ENCODE measurements at places on chromosomes 4 and X.

- no peak for DNase-seq
These were observed 4.3 kb upstream of the NSUN7 start for GRCh38 chr4:40745285-40745984.

- no peak for DNase-seq
These were observed 72.8 kb upstream of the ATP8A1 start for GRCh38 chr4:42729505-42730237.

- no peak for DNase-seq
These were observed 175.3 kb downstream of the QDPR start for GRCh38 chr4:17336524-17336961.

DNA sequence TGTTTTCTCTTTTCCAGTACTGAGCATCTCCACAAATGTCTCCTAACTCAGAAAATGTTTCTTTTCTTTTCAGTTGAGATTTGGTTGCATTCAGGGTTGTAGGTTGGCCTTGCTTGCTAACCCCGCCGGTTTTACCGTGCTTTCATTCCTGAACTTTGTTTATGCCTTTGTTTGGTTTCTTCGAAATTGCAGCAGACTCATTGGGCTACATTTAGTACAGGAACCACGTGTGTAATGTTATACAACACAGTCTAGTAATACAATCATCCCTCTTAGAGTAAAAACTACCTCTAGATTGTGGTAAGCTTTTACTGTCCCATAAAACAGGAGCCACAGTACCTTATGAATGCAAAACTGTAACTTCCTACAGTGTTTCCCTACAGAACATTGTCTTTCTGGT lies 57.9 kb downstream of the CCKAR start:
- no peak for DNase-seq

GRCh38 chr4:165378745-165379677 lies at the start of gene CPE:
TSS of gene CPE (plus strand) at chr4:165379008. CDS start at chr4:165379222, 214 bp downstream.
- DNase-seq = peak; percentile 81

- DNase-seq = no peak
These were observed 191.6 kb downstream of the VEGFC start for GRCh38 chr4:176601124-176601523.

Data from NCI-H510A (cell line).